ENCODE measurements at places on chromosomes 13 and 19.

DNA sequence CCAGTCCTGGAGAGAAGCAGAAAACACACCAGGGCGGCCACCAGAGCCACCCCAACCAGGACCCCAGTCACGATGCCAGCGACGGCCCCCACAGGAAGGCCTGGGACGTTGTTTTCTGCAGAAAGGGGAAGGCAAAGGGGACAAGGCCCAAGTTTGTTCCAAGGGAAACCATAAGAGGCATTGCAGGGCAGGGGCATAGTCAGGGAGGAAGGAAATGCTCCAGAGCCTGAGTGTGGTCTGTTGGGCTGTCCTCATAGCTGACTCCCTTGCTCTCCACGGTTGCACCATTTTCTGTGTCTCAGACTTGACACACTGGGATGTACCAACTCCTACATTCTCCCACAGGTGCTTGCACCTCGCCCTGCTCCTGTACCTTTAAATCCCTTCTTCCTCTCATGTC lies 5.2 kb downstream of the CEACAM4 start:
- DNase-seq: no peak

- no peak for DNase-seq
Measured at GRCh38 chr19:15251010-15251748, 18.9 kb upstream of the EPHX3 start.

- no peak for DNase-seq
Measured at GRCh38 chr13:97114651-97115050, 107.5 kb upstream of the MBNL2 start.

DNA sequence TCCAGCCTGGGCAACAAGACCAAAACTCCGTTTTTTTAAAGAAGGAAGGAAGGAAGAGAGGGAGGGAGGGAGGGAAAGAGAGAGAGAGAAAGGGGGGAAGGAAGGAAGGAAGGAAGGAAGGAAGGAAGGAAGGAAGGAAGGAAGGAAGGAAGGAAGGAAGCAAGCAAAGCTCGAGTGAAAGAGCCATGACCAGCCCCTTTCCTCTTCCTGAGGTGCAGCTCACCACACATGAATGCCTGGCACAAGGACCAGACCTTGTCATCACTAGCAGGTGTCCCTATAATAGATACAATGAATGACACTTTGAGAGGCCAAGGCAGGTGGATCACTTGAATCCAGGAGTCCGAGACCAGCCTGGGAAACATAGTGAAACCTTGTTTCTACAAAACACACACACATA lies 31.0 kb downstream of the SPRY2 start:
- DNase-seq: no peak

DNA sequence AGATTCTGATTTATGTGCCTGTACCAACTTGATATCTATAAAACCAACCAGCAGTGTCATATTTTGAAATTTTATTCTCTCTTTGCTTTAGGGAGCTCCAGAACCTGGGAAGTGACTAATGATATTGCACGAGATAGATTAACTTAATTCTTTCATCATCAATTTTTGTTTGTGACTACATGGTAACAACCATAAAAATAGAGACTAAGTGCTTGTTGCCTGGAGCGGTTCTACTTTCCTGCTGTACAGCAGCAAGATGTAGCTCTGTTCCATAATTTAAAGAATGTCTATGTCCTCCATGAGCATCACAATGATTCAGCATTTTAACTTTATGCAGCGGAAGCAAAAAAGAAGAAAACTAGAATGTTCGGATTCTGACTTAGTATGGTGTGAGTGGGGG lies 275.6 kb downstream of the KLF5 start:
- DNase-seq: no peak

DNA sequence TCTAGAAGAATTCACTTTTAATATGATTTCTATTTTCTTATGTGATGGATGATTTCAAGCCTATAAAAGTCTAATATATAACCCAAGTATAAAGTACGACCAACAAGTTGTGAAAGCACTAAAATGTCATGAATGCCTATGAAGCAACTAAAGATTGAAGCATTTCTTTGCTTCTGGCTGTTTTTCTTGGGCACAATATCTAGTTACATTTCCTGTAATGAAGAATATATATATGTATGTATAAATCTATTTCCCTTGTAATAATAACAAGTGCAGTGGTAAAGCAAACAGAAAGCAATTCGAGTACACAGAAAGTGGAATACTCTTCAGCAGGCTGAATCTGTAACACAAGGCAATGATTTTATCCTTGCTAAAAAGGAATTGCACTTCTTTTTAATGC lies 5.4 kb downstream of the PCDH20 start:
- DNase-seq: no peak

DNA sequence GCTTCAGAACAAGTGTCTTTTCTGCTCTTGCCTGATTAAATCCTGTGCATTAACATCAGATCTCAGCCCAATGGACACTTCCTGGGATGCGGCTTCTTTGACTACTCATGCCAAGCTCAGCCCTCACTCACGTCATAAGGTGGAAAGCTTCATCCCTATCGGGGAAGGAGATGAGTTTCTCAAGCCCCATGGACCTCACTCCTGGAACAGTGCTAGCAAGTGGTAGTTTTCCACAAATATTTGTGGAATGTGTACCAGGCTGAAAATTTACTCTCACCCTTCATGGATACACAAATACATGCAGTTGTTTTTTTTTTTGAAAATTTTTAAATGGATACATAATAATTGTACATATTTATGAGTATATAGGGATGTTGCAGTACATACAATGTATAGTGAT lies 34.6 kb upstream of the FARP1 start:
- DNase-seq: no peak

GRCh38 chr19:11373166-11373884 lies 1.1 kb upstream of the SWSAP1 start:
- no peak for DNase-seq

DNA sequence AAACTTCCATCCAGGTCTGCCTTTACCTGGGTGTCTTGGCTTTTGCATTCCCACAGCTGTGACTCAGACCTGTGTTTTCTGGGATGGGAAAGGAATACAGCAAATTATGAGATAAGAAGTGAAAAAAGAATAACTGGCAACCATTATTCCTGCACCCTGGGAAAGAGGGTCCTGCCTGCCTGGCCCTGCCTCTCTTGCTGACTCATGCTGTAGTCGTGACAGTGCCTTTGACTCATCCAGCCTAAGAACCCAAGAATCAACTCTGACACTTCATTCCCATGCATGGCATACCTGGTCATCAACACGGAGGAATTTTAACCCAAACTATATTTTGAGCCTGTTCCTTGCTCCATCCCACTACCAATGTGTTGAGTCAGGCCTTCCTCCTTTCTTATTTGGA lies 185.4 kb upstream of the SERP2 start:
- DNase-seq: no peak

DNA sequence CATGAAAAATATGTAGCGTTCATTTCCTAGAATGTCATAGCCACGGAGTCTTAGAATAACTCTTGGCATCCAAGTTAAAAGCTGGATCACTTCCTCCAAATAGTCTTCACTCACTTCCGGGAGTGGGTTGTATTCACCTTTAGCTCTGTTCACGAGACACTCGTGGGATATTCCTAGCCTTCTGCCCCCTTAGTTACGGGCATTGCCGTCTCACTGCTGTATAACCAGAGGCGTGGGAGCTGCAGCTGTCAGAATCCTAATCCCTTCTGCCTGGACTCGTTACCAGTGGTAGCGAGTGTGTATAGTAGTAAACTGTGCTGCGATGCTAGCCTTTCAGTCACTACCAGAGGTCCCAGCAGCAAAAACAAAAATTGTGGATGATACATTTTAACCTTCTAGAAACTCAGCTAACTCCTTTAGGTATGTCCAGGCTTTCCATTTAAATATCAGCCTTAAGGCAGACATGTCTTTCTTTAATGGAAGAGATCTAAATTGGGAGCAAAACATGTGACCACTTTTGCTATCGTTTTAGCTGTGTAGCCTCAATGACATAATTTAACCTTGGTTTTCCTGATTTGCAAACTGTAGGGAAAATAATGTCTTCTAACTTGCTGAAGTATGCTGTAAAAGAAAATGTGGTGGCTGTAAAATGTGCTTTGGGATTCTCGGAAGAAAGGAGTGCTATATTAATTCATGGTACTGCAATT lies 34.1 kb downstream of the ERCC5 start:
- no peak for DNase-seq

- no peak for DNase-seq
Measured at GRCh38 chr13:39565036-39565949, 37.7 kb downstream of the LHFPL6 start.

- no peak for DNase-seq
Measured at GRCh38 chr19:6489278-6490061, 7.9 kb upstream of the DENND1C start.

GRCh38 chr13:33845572-33846302 lies 27.8 kb downstream of the RFC3 start:
- DNase-seq: no peak

- DNase-seq: peak; percentile 36
Measured at GRCh38 chr19:56350416-56351045, 35.9 kb upstream of the ZSCAN5A start.

DNA sequence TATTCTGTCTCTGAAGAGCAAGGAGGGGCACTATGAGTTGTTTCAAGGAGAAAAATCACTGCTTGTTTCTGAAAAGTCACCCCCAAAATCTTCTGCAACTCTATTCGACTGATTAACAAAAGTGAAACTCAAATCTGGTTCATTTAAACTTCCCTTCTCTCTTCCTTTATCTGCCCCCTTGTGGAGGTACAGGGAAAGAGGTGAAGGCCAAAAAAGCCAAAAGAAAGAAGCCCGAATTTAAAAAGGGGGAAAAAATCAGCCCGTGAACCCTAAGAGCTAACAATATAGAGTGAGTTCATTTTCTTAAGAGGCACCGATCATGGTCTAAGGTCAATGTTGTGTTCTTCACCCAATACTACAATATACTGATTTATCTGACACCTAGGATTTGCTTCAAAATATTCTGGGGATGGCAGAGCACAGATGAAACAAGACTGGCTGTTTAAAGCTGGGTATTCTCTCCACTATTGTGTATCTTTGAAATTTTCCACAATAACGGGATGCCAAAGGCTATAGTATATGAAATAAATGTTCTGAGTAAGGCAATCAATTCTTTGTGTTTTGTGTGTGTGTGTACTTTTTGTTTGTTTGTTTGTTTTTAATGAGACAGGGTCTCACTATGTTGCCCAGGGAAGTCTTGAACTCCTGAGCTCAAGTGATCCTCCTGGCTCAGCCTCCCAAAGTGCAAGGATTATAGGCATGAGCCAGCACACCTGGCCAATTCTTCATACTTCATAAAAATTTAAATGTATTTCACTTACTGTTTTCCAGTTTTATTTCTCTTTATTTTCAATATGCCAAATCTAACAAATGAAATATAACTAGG lies 55.0 kb upstream of the EEF1AKMT1 start:
- peak; percentile 14 for DNase-seq

- no peak for DNase-seq
Measured at GRCh38 chr19:13770013-13770635, 4.1 kb upstream of the C19orf53 start.

DNA sequence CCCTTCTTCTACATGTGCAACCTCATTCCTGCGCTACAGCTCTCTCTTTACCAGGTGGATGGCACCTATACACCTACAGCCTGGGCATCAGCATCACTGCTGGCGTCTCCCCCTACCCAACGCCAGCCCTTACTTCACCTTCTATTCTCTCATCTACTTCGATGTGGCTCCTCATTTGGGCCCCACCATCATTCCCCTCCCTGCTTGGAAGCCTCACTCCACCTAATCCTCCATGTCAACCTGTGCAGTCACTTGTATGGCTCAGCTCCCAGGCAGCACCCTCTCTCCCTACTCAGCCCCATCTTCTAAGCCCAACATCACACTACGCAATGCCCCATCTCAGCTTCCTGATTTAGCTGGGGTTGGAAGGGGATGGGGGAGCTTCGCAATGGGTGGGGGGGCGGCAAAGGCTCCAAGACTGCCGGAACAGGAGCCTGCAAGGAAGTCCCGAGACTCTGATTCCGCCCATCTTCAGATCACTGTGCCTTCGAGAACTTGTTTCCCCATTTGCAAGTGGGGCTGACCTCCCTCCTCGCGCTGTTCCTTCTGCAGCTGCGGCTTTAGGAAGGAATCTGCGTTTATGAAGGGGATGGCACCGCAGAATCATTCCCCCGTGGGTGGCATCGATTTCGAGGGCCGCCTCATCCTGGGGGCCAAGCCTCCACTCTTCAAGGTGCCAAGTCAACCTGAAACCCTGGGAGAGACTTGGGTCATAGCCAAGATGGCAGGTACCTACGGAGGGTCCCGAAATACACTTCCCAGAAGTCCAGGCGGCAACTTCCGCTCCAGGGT lies 913 bp downstream of the MZF1 start:
- DNase-seq: no peak

GRCh38 chr19:2057484-2058469 lies 6.7 kb upstream of the MKNK2 start:
- DNase-seq: no peak

DNA sequence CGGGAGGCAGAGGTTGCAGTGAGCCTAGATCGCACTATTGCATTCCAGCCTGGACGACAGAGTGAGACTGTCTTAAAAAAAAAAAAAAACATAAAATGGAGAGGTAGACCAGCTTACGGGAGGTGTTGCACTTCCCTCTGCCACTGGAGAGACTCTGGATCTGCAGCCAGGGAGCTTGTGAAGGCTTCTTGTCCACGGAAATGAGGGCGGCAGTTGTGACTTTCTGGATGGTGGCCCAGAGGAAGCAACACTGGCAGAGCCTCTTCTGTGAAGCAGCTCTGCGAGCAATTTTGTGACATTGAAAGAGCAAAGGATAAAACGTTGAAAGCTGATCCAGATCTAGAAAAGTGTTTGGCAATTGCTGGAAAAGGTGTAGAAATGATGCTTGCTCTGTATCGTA lies 10.4 kb downstream of the SPINT2 start:
- DNase-seq: no peak

- no peak for DNase-seq
Measured at GRCh38 chr19:6412061-6412446, 12.6 kb downstream of the KHSRP start.

GRCh38 chr13:91596842-91597241 lies 198.4 kb downstream of the GPC5 start:
- no peak for DNase-seq

- DNase-seq: no peak
Measured at GRCh38 chr13:31629085-31629780, 110.1 kb upstream of the RXFP2 start.

DNA sequence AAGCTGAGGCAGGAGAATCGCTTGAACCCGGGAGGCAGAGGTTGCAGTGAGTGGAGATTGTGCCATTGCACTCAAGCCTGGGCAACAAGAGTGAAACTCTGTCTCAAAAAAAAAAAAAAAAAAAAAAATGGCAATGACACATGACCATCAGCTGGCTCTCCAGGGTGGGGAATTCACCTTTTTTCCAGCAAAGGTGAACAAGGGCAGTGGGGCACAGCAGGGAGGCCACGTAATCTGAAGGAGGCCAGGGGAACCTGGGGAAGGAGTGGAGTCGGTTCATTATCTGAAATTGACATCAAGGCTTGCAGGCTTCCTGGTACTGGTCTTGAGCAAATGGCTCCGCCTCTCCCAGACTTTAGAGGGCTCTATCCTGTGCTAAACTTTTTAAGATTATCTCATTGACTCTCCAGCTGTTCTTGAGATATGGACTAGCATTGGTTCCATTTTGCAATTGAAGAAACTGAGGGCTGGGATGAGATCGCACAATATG lies 28.1 kb downstream of the KEAP1 start:
- no peak for DNase-seq

GRCh38 chr19:47275791-47276461 lies 1.2 kb downstream of the INAFM1 start:
- DNase-seq: no peak
